ENCODE measurements at places on chromosomes 12 and 14.

GRCh38 chr12:124884587-124885438 lies 21.1 kb upstream of the SCARB1 start:
- no peak for DNase-seq

DNA sequence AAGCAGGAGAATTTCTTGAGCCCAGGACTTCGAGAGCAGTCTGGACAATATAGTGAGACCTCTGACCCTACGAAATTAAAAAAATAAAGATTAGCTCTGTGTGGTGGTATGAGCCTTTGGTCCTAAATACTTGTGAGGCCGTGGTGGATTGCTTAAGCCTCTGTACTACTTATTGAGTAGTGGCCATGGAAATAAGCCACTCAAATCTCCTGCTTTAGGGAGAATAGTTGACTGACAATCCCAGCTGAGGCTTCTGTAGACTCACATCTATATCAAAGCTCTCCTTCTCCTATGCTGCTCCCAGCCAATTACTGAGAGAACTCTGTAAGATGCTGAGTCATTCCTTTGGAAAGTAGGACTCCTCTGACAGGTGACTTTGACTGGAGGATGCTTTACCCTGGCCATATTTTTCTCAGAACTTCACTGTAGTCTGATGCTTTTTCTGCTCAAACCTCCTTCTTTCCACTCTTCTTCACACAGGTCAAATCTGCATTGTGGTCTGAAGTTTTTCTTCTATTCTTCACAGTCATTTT lies 420.2 kb downstream of the SLC6A15 start:
- DNase-seq: no peak

DNA sequence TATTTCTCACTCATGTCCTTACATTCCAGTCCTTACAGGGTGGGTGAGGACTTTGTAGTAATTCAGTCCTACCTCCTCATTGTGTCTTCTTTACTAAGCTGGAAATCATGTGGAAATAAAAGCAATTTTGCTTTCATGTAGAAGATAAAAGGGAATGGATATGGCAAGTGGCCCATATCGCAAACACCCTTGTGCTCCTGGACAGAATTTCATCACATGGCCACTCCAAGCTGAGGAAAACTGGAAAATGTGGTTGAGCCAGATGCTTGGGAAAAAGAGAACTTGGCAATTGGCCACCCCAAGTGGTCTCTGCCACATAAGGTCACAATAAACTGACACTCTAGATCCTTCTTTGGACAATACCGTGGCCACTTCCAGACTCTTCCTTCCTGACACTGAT lies 64.2 kb upstream of the IFNG-AS1 start:
- DNase-seq: no peak

GRCh38 chr12:32074432-32074831 lies 32.2 kb upstream of the BICD1 start:
- no peak for DNase-seq

DNA sequence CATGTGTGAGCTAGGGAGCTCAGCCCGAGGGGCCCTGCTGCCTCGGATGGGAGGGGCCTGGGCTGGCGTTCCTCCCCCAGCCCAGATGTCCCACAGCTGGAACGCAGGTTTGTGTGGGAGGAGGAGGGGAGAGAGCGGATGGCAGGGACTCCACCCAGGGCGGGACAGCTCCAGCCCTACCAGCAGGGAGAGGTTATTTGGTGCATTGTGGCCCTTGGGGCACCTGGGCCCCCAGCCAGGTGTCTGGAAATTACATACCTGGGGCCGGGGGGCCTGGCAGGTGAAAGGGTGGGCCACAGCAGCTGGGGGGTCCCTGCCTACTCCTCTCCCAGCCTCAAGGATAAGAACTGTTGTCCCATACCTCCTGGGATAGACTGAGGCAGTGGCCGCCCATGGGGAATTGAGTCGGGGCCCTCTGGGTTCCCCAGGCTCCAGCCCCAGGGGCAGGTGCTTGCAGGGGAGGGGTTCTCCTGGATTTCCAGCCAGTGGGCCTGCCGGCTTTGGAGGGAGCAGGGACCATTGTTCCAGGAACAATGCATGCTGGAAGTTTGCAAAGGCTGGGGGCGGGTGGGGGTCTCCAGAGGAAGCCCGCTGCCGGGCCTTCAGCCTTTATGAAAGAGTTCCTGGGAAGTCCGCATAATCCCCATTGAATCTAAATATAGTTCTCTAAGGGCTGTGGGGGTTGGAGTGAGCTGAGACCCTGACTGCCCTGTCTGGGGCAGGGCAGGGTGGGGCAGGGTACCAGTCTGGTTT lies 1.2 kb downstream of the KIF26A start:
- no peak for DNase-seq

DNA sequence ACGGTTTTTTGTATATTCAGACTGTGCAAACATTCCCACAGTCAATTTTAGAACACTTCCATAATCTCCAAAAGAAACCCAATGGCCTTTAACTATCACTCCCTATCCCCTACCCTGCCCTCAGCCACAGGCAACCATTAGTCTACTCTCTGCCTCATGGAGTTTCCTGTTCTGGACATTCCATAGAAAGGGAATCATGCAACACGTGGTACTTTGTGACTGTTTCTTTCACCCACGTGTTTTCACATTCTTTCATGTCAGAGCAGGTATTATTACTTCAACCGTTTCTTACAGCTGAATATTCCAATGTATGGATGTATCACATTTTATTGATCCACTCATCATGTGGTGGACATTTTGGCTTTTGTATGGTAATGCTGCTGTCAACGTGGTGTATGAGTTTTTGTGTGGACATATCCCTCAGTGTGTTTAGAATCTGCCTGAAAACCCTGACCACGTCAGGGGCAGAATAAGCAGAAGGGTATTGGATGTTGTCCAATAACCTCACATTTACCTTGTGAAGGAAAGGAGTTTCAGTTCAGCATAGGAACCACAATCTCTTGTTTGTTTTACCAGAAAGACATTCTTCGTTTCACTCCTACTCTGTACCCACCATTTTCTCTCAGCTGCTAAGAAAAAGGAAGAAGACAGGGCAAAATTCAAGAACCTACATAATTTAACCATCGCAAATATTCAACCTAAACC lies 107.5 kb upstream of the DYRK2 start:
- DNase-seq: no peak

DNA sequence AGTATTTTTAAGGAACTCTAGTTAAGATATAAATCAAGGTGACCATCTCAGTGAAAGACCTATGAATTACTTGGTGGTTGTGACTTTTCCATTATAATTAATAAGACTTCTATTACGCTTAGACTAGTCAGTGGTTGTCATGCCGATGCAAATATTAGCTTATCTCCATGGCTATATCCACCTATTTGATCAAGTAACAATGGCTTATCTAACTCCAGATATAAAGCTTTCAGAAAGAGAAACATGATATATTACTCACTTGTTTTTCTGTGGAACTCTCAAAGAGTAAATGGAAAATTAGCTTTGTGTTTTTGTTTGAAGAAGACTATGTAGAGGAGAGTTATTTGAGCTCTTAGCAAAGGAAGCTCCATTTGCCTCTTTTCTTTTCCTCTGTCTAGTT lies 323.8 kb upstream of the DCN start:
- no peak for DNase-seq

- DNase-seq: no peak
Observed at GRCh38 chr12:56385873-56386272, 23.2 kb upstream of the APOF start.

- no peak for DNase-seq
Observed at GRCh38 chr12:97680751-97681150, 218.1 kb downstream of the RMST start.

DNA sequence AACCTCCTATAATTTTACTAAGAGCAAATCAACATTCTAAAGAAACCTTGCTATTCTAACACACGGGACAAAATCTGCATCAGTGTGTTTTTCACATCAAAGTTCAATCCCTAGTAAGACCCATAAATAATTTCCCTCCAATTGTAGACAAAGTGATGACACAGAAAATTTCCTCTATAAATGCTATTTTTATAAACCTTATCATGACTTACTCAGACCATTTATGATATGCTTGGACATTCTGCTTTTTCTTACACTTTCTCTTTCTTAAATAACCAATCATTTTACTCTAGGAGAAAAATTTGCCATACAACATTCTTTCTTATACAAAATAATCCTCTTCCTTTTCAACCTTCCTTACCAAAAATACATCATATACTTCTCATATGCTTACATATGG lies 67.0 kb downstream of the SDR9C7 start:
- DNase-seq: no peak

DNA sequence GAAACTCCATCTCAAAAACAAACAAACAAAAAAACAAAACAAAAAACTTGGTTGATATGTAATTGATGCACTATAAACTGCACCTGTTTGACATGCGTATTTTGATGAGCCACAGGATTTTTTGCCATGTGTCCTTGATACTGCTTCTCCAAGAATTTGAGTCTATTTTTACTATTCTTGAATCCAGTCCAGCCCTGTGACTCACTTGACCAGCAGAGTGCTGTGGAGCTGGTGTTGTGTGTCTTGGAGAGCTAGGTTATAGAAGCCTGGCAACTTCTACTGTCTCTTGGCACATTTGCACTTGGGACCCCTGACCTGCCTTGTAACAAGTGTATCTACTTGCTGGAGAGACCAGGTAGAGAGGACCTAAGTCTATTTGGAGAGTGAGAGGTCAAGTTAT lies 52.0 kb downstream of the KLRG1 start:
- DNase-seq: no peak

DNA sequence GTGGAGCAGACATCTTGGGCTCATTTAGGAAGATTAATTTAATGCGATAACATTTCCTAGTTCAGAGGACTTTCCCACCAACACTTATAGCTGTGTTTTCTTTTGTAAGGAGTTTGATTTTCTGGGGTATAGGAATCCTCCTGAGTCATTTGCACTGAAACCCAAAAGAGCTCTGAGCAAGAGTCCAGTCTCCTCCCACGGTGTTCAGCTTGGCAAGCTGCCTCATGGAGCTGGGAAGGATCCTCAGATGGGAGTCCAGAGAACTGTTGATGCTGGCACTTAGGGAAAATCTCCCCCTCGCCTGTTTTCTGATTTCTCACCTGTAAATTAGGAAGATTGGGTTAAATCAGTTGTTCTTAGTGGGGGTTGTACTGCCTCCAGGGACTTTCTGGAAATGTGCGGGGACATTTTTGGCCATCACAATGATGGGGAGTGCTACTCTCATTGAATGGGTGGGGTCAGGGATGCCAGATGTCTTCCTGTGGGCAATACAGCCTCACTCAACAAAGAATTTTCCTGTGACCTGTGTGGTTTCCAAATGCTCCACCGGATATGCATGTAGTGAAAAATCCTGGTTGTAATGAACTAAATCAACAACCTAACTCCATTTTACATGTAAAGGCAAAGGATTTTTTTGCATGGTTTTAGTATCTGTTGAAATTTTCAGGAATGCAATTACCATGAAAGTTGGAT lies 150.6 kb downstream of the ADCK1 start:
- DNase-seq: no peak

DNA sequence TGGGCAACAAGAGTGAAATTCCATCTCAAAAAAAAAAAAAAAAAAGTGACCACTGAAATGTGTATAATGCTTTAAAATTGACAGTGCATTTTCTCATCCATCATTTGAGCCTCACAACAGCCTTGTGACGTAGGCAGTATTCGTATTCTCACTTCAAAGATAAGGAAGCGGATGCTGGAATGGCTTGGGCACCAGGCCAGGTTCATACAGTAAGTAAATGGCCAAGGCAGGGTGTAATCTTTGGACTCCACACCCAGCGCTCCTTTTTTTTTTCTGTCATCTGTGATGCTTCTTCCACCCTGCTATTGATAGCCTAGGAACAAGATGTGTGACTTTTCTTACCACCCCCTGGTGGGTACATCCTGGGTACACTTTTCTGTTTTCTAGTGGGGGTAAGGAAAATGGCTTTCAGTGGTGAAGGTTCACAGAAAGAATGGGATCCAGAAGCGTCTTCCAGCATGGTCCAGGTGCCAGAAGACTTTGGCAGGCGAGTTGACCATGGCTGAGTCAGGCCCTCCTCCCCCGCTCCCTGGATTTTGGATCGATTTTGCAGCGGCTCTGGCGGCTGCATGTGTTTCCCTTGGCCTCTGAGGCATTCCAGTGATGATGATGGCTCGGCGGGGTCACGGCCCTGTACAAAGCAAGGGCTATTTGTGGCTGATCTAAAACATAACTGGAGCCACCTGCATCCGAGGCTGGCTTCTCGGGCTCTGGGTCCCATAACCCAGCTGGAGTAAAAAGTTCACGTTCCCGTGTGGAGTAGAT lies 110.6 kb downstream of the CACNA1C start:
- DNase-seq: no peak

DNA sequence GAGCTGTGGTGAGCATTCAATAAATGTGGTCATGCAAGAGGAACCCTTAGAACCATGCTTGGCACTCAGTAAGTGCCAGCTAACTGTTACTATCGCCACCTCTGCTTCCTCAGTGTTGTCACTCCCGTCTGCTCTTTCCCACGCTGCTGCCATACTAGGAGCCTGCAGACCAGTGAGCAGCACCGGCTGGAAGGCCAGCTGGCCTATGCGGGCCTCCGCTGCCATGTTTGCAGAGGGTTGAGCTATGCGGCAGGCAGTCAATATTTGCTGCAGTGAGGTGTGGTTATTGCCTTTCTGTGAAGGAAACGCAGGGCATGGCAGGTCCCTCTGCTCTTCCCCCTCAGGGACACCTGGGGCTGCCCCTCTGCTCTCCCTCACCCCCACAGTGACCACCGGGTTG lies 13.0 kb downstream of the KMT5A start:
- no peak for DNase-seq

GRCh38 chr14:78764240-78764639 lies 594.1 kb downstream of the NRXN3 start:
- DNase-seq: no peak

DNA sequence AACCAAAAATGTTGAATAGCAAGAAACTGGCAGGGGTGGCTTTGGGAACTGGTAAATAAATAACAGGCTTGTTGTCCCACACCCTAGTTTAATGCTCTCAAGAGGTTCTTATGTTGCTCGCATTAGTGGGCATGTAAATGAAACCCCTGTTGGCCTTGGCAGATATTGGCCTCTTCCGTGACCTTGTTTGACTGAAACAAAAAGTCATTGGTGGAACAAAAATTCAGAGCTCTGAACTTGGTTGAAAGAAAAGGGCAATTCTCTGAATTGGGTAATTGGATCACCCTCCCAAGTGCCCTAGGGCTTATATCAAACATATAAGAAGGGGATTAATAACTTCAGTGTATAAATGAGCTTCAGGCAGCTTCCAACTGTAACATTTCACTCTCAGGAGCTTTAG lies 426.2 kb downstream of the ZFP36L1 start:
- no peak for DNase-seq

- DNase-seq: no peak
Observed at GRCh38 chr12:24534622-24535021, 414.3 kb downstream of the BCAT1 start.

DNA sequence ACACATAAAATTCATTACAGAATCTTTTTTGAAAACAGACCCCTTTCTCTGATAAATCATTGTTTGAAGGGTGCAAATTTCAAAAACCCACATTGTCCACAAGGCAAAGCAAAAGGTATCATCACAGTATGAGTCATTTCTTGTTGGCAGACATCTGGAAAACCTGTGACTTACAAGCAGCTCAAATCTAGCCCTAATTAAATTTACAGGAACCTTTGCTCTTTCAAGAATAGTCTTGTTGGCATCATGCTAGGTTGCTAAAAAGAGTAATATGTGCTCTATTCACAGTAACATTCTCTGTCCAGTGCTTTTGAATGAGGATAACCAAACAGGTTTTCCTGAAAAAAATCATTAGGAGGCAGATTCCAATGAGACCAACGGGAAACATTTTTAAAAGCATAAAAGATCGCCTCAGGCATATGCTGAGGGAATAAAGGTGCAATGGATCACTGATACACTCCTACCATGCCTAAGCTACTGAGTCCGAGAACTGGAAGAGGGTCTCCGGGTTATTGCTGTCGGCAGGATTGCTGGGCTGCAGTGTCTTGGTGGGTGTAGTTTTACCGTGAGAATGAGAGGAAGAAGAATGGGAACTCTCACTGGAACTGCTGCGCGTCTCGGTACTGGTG lies 55.5 kb upstream of the TTC7B start:
- DNase-seq: no peak

GRCh38 chr14:50398189-50398580 lies 1.5 kb upstream of the CDKL1 start:
- no peak for DNase-seq

Measured in stimulated activated CD4-positive, alpha-beta T cell treated with anti-CD3 and anti-CD28 coated beads, Interleukin-2, amount 100 ng/mL, for 24 hours (primary cell).